T-helper 9 cell (primary cell): ENCODE measurements at places on chromosomes 11 and 22.

DNA sequence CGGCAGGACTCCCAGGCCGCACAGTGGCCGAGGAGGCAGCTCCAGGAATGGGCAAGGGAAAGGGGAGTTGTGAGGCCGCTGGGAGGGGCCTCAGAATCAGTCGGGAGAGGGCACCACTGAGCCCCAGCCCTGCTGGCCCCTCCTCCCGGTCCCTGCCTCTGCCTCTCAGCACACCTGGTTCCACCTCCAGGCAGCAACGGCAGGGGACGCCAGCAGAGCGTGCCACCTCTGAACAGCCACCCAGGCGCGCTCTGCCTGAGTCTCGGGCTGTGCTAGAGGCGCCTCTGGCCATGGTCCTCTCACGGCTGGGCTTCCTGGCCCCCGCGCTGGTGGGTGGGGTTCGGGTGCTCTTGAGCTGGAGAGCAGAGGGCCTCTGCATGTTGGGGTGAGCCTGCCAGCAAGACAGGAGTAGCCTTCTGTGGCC is 33.0 kb downstream of the MOB2 start:
- DNase-seq, result peak; percentile 41

DNA sequence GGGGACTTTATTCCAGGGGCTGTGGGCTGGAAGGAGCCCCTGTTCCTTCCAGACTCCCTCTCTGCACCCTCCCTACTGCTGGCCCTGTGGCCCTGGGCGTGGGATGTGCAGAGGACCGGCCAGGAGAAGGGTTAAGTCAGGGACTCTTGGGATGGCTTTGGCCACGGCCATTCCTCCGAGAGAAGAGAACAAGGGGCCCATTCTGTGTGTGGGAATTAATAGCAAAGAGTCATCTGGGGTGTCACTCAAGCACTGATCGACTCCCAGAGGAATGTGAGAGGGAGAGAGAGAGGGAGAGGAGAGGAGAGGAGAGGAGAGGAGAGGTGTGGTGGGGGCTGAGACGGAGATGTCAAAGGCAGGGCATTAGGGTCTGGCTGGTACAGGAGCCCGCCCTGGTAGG is 14.2 kb upstream of the SOX10 start:
- no peak for DNase-seq

- DNase-seq, result no peak
Observed at GRCh38 chr22:42942351-42942750, 72.6 kb downstream of the PACSIN2 start.

- no peak for DNase-seq
Observed at GRCh38 chr11:7872890-7873289, 58.2 kb downstream of the OR10A6 start.

GRCh38 chr11:34379079-34379478 is 21.3 kb upstream of the ABTB2 start:
- DNase-seq, result no peak
